ENCODE measurements at places on chromosomes 6 and 20.

- no peak for DNase-seq
These were observed 26.5 kb downstream of the FYN start for GRCh38 chr6:111846492-111847409.

DNA sequence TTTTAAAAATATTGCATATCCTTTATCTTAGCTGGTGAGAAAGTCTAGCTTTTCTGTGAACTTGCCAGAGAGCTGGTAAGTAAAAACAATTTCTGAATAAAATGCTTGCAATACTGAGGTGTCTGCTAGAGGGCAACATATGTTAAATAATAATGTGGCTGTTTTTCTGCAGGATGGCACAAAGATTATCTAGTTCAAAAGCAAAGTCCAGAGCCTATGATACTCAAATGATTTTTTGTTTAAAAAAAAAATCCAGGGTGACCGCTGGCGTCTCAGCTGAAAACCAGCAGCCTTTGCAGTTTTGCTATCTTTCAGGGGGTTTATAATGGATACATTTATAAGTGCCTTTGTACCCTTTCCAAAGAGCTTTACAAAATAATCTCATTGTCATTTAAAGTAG, 194.9 kb downstream of the PHACTR1 start:
- DNase-seq: no peak

GRCh38 chr6:41288754-41289129, 2.3 kb upstream of the TREM1 start:
- no peak for DNase-seq

GRCh38 chr20:35106827-35107380, 14.3 kb upstream of the TRPC4AP start:
- DNase-seq: no peak

DNA sequence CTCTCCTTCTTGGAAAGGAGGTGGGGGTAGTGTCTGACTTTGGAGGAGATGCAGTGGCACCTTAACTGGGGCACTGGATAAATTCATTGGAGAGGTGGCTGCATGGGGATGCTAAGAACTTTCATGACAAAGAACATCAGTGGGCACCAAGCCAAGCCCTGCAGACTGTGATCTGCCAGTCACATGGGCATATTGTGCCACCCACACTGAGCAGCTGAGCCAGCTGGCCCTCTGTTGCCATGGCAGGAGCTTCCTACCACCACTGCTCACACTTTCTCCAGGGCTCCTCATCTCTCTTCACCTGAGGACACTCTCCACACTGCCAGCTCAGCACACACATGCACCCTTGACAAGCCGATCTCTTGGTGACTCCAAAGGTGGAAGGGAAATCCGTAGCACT, 715.6 kb downstream of the QKI start:
- DNase-seq: no peak

DNA sequence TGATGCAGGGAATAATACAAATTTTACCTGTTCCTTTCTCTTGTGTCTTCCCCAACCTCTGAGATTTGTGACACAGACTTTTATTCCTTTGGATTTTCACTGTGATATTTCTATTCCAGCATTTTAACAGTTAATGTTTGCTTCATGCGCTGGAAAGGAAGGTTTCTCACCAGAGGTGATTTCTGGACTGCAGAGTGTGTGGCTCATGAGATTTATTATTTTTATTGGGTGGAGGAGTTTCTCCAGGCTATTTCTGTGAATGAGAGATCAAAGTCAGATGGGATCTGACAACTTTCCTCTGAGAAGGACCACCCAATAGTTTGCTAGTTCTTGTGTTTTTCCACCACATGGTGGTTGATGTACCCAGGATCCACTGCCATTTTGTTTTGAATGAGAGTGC, 377.5 kb downstream of the CDKAL1 start:
- no peak for DNase-seq

Data from activated CD8-positive, alpha-beta memory T cell treated with anti-CD3 and anti-CD28 coated beads for 1 hour (primary cell).